ENCODE measurements at places on chromosomes 4 and X. TPM values are rescaled to one million over a fixed set of nuclear protein-coding genes. Genes with fewer than 3 reads are reported as not detected.

SPP1 gene
- 36.1 TPM for total RNA-seq

ZCCHC18 gene
- 0.66 TPM for total RNA-seq

MID1 gene
- 62.0 TPM for total RNA-seq

UPF3B gene
- 10.7 TPM for total RNA-seq

TRIM61 gene
- 1.6 TPM for total RNA-seq

FAM184B gene
- total RNA-seq = not detected

LCORL gene
- 28.9 TPM for total RNA-seq

SERPINA7 gene
- not detected for total RNA-seq

HHIP gene
- total RNA-seq = not detected
